ENCODE measurements at places on chromosomes 2 and 18.

- DNase-seq: no peak
Measured at GRCh38 chr18:63787673-63788072, 12.5 kb downstream of the SERPINB7 start.

- no peak for DNase-seq
Measured at GRCh38 chr18:45430041-45430440, 185.2 kb upstream of the SLC14A2 start.

- DNase-seq: no peak
Measured at GRCh38 chr2:222250313-222250712, 48.5 kb downstream of the PAX3 start.

DNA sequence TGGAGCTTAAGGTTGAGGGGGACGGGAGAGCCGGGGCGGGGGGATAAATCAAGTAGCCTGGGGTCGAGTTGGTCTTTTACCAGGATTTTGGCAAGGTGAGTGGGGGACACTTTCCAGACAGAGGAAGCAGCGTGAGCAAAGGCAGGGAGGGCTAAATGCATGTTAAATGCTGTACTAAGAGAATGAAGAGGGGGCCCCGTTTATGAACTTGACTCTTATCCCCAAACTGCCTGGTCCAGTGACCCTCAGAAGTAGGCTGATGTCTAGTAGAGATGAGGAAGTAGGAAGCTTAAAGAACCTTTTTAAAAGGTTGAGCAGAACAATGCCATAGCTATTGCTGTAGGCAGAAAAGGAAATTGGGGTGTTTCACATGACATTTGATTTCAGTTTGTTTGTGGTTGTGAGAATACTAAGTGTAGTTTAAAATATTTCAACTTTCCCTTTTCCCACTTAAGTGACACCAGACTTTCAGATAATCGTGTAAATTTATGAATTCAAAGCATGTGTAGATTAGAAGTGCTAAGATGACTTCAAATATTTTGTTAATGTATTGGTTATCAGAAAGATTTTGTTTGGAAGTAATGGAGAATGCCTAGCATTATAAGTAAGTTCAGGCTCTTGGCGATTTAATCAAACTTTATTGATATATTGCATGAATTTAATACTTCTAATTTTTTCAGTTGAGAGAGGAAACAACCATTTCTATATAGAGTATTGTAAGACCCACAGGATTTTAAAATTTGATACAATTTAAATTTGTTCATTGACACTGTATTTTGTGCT, 1.8 kb downstream of the REL start:
- DNase-seq: peak; percentile 32

GRCh38 chr2:99404039-99404796, 67.0 kb downstream of the EIF5B start:
- DNase-seq: peak; percentile 71

DNA sequence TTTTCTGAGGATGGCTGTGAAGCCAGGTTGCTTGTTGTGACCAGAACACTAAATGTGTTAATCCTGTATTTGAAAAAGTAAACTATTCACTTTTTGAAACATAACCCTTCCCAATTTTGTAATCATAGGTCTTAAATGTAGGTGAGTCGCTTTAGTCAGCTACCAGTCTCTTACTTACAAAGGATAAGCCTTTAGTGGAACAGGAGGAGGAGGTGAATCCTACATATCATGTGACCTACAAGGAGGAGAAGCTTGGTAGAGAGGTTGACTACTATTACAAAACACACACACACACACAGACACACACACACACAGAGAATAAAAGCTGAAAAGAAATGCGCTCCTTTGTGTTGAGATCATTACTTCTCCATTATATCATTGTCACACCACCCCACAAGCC, 59.9 kb upstream of the SPAG16 start:
- peak; percentile 63 for DNase-seq

- DNase-seq: no peak
Measured at GRCh38 chr2:181411105-181411849, 45.9 kb upstream of the ITGA4 start.

- no peak for DNase-seq
Measured at GRCh38 chr2:175792881-175793280, 209.2 kb downstream of the LNPK start.

- DNase-seq: peak; percentile 93
Measured at GRCh38 chr2:88038263-88039105, 17.1 kb downstream of the KRCC1 start.

DNA sequence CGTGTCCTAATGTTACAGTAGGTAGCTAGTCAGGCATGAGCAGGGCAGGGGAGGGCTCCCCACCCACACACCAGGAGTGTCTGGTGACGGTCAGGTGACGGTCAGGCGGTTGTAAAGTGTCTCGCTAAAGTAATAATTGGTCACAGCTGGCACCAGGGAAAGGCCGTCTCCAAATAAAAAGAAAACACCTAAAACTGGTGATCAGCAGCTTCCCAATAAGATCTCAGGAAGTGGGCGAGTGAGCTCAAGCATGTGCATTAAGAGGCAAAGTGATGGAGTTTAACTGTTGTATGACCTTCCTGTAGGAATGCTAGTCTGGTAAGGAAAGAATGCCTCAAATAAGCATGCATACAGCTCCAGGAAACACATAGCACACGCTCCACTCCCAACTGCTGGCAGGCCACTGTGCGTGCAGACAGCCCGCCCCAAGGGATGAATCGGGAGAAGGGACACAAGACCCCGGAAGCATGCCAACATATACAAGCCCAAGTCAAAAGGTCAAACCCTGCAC, 177.1 kb downstream of the RNF144A start:
- DNase-seq: no peak

DNA sequence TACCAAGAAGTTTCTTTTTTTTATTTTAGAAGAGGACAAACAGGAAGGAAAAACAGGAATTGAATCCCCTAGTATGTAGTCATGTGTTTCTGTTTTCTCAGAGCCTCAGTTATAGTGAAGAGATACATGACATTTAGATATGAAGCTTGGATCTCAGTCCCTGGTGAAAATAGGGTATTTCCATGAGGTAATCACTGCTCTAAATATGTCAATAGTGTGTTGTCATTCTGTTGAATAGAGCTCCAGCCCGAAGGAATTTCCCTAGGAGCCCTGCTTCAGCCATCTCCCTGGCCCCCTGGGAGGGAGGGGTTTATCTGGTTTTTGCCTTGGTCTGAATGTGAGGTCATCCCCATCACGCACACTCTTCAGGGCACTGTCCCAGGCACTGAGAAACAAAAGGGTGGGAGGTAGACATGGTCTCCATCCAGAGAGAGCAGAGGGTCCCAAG, 47.1 kb upstream of the REL start:
- no peak for DNase-seq

DNA sequence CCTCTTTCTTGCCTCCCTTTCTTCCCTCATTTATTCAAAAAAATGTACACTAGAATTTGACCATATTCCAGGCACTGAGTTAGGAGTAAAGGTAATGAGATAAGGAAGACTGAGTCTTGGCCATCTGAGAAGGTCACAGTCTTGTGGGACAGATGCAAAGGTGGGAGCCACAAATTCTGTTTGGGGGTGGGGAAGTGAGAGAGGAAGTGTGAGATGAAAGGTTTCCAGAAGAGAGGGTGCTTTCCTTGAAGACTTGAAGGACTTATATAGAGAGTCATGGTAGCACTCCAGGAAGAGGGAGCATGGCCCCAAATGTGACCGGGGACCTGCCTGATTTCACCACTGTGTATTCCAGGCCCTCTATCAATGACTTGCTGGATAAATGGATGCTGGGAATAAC, 320.6 kb downstream of the LPIN1 start:
- DNase-seq: no peak

DNA sequence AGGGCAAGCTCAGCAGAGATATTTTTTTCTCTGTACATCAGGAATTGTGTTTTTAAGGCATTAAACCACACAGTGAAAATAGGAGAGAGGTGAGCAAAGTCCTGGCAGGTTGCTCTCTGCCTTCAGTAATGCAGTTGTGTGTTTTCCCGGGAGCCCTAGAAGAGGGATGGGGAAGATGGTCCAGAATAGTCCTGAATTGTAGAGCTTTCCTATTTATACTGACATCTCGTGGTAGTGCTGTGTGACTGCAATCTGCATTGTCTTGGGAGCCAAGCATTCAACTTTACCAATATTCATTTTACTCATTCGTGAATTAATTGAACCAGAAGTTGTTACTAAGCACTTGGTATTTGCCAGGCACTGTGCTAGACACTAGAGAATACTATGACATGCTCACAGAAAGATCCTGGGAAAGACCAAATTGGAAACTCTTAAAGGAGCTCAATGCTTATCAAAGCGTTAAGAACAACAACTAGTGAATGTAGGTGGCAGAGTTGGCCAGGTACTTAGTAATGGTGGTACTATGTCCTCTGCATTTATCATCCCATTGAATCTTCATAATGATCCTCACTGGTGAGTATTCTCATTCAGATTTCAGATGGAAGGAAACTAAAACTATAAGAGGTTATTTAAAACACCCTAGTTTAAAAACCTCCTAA, 214.6 kb downstream of the TRIB2 start:
- peak; percentile 33 for DNase-seq

- no peak for DNase-seq
Measured at GRCh38 chr2:99106913-99107312, 34.6 kb upstream of the C2orf15 start.

DNA sequence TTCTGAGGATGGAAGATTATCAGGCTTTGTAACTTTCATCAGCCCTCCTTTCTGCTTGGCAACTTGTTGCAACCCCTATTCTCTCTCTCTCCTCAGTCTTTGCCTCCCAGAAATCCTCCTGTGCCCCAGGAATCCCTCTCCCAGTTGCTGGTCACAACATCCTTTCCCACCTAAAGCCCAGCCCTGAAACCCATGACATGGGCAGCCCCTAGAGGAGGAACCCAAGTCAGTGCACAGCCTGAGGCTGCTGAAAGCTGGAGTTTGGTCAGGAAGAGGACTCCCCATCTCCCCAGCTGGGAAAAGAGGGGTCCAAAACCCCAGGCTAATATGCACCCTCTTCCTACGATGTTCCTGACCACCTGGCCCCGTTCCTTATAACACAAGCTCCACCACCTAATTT, 29.5 kb downstream of the PKDCC start:
- no peak for DNase-seq

GRCh38 chr2:120108049-120108448, 95.2 kb downstream of the EPB41L5 start:
- peak; percentile 39 for DNase-seq

GRCh38 chr2:64867253-64867996, 121.8 kb upstream of the SLC1A4 start:
- no peak for DNase-seq

DNA sequence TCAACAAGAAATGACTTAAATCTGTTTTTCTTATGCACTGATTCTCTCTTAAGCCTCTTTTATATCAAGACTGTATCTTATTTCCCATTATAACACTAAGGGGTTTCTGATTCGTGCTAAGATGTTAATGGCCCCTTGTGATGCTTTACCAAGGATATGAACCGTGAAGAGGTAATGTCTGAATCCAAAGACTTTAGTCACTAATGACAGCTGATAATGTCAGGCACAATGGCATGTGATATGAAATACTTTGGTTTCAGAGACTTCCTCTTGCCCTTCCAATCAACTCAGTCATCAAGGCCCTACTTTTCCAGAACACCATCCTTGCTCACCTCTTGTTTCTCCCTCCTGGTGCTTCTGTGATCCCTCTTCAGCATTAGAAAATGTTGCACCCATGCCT, 262.8 kb downstream of the KCNE4 start:
- no peak for DNase-seq

DNA sequence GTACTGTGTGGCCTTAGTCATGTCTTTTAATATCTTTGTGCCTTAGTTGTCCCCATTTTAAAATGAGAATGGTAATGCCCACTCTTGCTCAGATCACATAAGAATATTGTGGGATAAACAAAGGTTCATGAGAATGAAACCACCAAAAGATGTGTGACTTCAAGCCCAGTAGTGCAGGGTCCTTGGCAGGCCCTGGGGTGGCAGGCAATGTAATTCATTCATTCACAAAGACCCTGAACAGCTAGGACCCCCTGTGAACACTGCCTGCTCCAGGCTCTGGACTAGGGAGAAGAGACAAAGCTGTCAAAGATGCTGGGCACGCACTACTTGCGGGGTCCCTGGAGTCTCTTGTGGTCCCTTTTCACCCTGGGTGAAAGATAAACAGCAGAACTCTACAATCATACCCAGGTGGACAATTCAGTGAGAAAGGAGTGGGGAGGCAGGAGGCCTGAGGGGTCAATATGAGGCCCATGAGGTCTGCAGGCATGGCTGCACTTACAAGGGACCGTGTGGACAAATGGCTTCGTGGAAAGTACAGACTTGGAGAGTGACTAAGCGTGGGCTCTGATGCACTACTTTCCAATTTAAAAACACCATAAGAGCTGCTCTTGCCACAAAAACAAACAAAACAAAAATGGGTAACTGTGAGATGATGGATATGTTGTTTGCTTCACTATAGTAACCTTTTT, 136.1 kb downstream of the SMAD7 start:
- no peak for DNase-seq

- DNase-seq: peak; percentile 55
Measured at GRCh38 chr2:112621790-112622527, 23.8 kb upstream of the SLC20A1 start.

- no peak for DNase-seq
Measured at GRCh38 chr2:18788592-18788991, 199.2 kb upstream of the NT5C1B start.

GRCh38 chr2:134177351-134177931, 76.4 kb upstream of the MGAT5 start:
- peak; percentile 86 for DNase-seq

GRCh38 chr2:46248171-46248570, 49.0 kb upstream of the EPAS1 start:
- DNase-seq: no peak

- DNase-seq: no peak
Measured at GRCh38 chr2:113765276-113765675, 8.8 kb upstream of the SLC35F5 start.

DNA sequence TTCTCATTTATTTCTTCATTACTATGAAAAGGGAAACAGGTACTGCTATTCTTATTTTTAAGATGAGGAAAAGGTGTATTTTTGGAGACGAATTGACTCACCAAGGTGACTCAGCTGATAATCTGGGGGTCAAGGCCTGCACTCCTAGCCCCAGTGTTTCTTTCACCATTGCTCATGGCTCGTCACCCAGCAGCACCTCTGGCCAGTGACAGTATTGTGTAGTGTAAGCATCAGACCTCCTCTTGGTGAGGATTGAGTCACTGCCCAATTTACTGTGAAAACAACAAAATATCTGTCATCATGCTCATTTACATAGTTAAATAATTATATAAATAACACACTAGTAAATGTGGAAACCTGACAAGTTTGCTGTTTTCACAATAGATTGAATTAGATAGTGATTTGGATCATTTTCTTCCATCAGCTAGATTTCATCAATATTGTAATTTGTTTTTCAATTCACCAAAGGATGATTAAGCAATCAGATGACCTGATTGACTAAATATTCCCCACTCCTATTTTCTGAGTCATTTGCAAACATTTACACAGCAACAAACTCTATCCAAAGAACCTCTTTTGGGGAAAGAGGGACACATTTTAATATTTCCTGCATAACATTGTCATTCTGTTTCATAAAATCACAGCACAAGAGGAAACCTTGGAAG, 492.8 kb upstream of the RAB12 start:
- peak; percentile 78 for DNase-seq

- no peak for DNase-seq
Measured at GRCh38 chr2:96870626-96871255, 861 bp upstream of the SEMA4C start.
